GM23338 (cell line): ENCODE measurements at places on chromosomes 1 and 21. TPM values are rescaled to one million over a fixed set of nuclear protein-coding genes. Genes with fewer than 3 reads are reported as not detected.

DNA sequence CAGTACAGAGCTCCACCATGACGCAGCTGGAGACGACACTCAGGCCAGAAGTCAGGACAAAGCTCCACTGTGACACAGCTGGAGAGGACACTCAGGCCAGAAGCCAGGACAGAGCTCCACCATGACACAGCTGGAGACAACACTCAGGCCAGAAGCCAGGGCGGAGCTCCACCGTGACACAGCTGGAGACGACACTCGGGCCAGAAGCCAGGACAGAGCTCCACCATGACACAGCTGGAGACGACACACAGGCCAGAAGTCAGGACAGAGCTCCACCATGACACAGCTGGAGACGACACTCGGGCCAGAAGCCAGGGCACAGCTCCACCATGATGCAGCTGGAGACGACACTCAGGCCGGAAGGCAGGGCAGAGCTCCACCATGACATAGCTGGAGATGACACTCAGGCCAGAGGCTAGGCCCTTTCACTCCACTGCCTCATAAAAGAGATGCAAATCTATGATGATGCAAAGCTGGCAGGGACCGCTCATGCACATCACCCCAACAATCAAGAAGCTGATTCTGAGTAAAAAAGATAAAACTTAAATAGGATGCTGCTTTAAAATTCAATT, 13.6 kb upstream of the OR2B11 start:
- DNase-seq = no peak

DNA sequence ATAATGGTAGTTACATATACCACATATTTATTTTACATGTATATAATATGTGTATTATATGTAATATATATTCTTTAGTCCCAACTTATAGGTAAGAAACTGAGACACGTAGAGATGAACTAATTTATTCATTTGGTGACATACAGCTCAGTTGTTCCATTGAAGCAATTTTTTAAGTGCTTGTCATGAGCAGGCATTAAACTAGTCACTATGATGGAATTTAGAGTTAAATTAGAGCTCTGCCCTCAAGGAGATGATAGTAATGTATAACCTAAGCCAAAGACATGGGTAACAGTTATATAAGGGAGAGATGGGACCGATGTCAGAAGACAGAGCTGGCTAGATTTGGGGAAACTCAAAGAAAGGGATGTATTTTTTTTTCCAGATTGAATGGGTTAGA, 83.0 kb downstream of the ST6GALNAC5 start:
- no peak for DNase-seq

DNA sequence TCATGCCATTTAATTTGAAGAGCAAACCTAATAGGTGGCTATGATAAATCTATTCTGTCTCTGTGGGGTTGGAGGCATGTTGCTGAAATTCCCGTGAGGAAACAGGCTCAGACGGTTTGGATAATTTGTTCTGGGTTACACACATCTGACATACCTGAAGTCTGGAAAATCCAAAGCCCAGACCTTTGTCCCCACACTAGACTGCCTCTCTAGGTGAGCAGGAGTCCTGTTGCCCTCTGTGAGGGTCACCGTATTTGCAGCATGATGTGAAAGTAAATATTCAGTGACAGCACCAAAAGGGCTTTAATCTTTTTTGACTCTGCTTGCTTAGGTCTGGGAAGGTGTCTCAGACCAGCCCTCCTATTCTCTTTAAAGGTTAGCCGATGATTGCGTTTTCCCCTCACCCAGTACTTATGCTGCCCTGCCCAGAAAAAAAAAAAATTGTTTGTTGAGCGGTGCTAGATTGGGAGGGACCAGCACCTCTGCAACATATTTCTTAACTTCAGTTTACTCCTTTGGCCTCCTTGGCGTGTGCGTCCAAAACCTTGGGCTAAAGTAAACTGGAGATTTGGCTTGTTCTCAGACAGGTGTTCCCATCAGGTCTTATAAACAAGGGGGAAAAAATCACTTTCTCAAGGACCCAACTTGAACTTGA, 67.0 kb downstream of the CACHD1 start:
- no peak for DNase-seq

DNA sequence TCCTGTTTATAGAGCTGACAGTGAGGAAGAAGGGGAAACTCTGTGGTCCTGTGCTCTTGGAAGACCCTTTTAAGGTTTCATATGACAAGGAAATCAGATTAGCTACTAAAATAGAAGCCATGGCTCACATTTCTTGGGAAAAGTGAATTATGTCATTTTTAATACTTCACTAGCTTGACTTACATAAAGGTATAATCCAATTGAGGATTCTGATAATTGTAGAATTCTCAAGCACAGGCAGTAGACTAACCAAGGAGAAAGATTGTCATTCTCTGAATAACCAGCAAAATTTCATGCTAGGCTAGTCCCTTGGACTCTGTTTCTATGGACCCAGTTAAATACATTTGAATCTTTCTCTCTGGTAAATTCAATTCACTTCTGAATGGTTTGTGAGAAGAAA, 613.0 kb upstream of the BEND5 start:
- DNase-seq = no peak

DNA sequence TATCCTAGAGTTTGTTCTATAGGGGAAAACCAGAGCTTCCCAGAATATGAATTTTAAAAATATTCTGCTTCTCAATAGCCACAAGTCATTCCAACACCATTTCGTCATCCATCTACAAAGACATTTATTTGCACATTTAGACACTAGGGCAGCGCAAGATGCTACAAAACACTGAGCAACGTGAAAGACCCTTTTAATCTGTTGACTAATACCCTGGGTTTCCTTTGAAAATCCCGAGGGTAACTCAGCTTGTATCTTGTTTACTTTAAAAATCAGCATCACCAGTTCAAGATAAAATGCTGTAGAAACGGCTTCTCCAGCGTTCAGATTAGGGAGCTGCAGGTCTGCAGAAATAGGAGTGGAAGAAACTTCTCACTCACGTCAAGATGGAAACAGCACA, 13.5 kb downstream of the PDPN start:
- no peak for DNase-seq

- DNase-seq = no peak
These were observed 20.2 kb downstream of the B3GALT5 start for GRCh38 chr21:39632796-39633442.

USP16 gene
- total RNA-seq = 19.7 TPM in 2 replicates

SAMD11 gene
- 0.14 and 0.19 TPM in 2 replicates for total RNA-seq

AADACL3 gene
- 1.5 and 2.1 TPM in 2 replicates for total RNA-seq

SPSB1 gene
- 6.8 and 7.6 TPM in 2 replicates for total RNA-seq

OLFM3 gene
- total RNA-seq = 0.27 and 0.31 TPM in 2 replicates

HCN3 gene
- total RNA-seq = 3.5 and 4.9 TPM in 2 replicates

IVL gene
- not detected in 2 replicates for total RNA-seq

STIL gene
- 31.1 and 38.2 TPM in 2 replicates for total RNA-seq
